ENCODE measurements at places on chromosomes 2 and 18.

DNA sequence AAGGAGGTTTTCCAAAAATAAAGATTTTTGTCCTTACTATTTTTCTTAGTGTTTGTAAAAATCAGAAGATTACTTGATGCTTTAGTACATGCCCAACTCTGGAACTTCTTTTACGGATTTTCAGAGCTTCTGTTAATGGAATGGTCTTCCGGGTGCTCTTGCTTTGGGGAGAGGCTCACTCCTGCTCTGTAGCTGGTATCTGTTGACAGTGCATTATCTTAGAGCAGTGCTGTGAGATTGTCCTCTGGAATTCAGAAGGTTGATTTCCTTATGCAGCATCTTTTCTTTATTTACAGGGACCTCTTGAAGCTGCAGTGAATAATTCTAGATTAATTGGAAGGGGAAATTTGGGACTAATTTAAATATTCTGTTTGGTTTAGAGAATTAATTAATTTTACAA is 4.6 kb downstream of the MAPRE2 start:
- no peak for DNase-seq

GRCh38 chr2:68362749-68363148 is 2.3 kb upstream of the PLEK start:
- DNase-seq = no peak

- DNase-seq = no peak
Measured at GRCh38 chr2:133061874-133062593, 392.0 kb upstream of the LYPD1 start.

DNA sequence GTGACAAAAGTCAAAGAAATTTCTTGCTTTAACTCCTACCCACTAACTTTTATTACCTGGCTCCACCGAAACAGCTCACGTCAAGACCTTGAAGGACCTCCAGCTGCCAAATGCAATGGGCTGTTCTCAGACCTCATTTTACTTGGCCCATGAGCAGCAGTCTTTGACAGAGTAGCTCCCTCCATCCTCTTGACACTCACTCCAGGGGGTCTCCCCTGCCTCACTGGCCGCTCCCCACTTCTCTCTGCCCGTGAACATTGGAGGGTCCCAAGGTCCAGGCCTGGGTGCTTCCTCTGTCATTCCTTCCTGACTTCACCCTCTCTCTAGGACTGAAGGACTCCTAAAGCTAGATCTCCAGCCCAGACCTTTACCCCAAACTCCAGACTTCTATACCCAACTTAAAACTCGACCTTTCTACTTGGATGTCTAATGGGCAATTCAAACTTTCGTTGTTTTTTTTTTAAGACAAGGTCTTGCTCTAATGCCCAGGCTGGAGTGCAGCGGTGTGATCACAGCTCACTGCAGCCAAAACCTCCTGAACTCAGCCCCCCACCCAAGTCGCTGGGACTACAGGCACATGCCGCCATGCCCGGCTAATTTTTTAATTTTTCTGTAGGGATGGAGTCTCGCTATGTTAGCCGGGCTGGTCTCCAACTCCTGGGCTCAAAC is 92.9 kb upstream of the ST3GAL5 start:
- DNase-seq = no peak

DNA sequence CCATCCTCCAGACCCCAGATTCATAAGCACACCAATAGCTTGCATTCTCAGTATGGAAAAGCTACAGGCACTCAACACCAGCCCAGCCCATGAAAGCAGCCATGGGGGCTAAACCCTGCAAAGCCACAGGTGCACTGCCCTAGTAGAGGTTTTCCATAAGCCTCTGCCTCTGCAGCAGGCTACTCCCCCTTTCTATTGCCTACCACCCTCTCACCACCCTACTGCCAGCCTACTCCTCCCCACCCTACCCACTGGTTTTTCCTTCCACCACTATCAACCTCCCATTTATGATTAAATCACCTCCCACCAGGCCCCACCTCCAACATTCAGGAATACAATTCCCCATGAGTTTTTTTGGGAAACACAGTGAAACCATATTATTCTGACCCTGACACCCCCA is 96.4 kb upstream of the TEKT4 start:
- DNase-seq = no peak
